ENCODE measurements at places on chromosomes 1 and 21. TPM values are rescaled to one million over a fixed set of nuclear protein-coding genes. Genes with fewer than 3 reads are reported as not detected.

DNA sequence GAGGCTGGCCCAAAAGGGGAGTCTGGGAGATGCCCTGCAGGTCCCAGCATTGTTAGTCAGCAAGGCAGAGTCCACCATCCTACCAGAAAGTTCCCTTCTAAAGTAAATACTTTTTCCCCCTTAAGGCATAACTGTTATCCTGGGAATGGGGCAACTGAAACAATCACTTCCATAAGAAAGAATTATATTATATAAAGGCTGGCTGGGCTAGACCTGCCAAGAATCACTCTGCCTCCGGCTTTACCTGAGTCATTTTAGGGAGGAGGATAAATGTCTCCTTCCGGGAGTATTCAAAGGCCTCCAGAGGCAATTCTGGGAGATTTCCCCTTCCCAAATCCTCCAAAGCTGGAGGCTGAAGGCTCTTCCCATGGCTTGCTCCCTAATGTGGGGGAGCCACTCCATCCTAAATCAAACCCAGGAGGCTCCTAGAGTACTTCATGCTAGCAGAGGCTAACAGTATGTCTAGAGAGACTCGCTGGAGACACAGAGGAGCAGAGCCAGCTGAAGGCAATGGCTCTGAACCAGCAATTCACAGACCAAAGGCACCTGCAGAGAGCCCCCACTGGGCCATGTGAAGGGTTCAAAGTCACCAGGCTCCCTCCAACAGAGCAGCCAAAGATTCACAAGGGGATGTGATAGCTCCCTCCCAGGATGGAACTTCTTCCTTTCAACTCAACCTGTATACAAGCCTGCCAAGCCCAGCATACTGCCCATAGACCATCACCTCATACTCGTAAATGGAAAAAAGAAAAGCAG lies 116.0 kb downstream of the ASTN1 start:
- H3K4me1 ChIP-seq: no peaks in the 10 kb centered on the region
- no peaks in the 10 kb centered on the region for H3K36me3 ChIP-seq
- no peak overlapping the region for H3K4me3 ChIP-seq
- no peak for DNase-seq

DNA sequence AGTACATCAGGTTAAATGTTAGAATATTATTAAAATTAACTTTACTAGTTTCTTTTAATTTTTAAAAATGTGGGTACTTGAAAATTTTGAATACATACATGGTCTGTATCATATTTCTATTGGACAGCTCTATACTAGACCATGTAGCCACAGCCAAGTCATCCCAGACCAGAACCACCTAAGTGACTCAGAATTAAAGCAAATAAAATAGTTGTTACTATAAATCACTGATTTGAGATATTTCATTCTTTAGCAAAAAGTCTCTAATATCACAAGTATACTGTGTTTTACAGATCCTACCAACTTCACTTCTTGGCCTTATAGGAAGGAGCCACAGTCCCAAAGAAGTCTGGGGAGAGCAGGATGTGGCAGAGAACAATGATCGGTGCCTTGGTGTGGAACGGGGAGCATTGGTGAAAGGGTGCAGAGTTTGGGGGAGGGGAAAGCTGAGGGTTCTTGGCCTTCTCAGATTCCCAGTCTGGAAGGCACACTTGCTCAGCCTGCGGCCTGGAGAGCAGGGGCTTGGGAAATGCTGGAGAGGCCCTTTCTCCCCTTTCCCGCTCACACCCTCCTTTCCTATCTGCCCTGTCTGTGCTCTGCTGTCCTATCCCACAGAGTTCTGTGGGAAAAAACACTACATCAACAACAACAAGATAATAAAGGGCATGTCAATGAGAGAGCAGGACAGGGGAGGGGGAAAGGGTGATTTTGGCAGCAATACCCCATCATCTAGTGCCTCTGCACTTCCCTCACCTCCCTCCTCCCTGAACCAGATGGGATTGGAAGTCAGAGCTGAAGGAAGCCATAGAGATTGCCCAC lies 122.1 kb downstream of the NGF start:
- no peaks in the 10 kb centered on the region for H3K27me3 ChIP-seq
- no peaks in the 10 kb centered on the region for H3K36me3 ChIP-seq
- H3K4me1 ChIP-seq: no peaks in the 10 kb centered on the region
- no peak overlapping the region for H3K27ac ChIP-seq

GRCh38 chr21:22804151-22804550 lies 1805.9 kb downstream of the NCAM2 start:
- no peaks in the 10 kb centered on the region for H3K27me3 ChIP-seq
- DNase-seq: no peak

DNA sequence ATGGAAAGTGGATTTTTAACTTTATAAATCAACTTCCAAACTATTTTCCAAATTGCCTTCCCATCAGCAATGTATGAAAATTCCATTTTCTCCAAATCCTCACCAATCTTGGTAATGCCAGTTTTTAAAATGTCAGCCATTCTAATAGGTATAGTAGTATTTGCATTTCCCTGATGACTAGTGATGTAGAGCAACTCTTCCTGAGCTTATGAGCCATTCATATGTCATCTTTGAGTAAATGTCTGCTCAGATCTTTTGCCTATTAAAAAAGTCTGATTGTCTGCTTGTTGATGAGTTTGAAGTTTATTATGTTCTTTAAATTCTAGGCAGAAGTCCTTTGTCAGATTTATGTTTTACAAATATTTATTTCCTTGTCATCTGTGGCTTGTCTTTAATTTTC lies 54.7 kb downstream of the KDM1A start:
- H3K4me1 ChIP-seq: no peaks in the 10 kb centered on the region
- no peak overlapping the region for H3K27ac ChIP-seq
- no peak overlapping the region for H3K4me3 ChIP-seq
- no peaks in the 10 kb centered on the region for H3K27me3 ChIP-seq
- no peak for DNase-seq
- H3K36me3 ChIP-seq: peaks cover 44% of the 10 kb centered on the region

- H3K4me1 ChIP-seq: peaks cover 35% of the 10 kb centered on the region
- H3K27ac ChIP-seq: no peak overlapping the region
- no peaks in the 10 kb centered on the region for H3K36me3 ChIP-seq
- H3K27me3 ChIP-seq: peaks cover 24% of the 10 kb centered on the region
- DNase-seq: no peak
- H3K4me3 ChIP-seq: no peak overlapping the region
Observed at GRCh38 chr1:85047144-85047471, 1.2 kb downstream of the MCOLN3 start.

DNA sequence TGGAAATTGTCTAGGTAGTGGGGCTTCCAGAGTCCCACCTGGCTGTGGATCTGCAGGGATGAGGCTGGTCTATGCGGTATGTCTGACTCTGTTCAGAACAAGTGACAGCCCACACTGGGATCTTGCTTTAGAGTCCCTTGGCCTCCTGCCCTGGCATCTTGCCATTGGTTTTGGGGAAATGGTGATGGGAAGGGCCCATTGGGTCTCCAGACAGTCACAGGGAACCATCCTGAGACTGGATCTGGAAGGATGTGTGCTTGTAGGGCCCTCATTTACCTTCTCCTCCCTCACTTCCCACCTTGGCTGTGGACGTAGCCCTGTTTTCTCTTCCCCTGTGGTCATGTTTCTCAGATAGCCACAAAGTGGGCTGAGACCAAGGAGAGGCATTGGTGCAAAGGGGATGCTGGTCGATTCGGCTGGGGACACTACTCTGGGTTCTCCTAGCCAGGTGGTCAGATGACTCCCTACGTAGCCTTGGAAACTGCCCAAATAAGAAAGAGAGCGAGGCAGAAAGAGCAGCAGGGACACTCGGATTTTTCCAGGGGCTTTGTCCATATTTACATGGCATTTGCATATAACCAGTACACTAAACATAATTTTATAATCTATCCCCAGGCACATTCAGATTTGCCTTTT lies 15.1 kb downstream of the SOX13 start:
- no peak for DNase-seq
- no peaks in the 10 kb centered on the region for H3K27me3 ChIP-seq
- H3K4me3 ChIP-seq: no peak overlapping the region
- H3K27ac ChIP-seq: no peak overlapping the region
- H3K36me3 ChIP-seq: no peaks in the 10 kb centered on the region

GRCh38 chr1:29956349-29957030 lies 720.2 kb downstream of the PTPRU start:
- no peaks in the 10 kb centered on the region for H3K36me3 ChIP-seq
- no peak for DNase-seq
- H3K27me3 ChIP-seq: no peaks in the 10 kb centered on the region
- no peak overlapping the region for H3K27ac ChIP-seq
- H3K4me1 ChIP-seq: no peaks in the 10 kb centered on the region

DNA sequence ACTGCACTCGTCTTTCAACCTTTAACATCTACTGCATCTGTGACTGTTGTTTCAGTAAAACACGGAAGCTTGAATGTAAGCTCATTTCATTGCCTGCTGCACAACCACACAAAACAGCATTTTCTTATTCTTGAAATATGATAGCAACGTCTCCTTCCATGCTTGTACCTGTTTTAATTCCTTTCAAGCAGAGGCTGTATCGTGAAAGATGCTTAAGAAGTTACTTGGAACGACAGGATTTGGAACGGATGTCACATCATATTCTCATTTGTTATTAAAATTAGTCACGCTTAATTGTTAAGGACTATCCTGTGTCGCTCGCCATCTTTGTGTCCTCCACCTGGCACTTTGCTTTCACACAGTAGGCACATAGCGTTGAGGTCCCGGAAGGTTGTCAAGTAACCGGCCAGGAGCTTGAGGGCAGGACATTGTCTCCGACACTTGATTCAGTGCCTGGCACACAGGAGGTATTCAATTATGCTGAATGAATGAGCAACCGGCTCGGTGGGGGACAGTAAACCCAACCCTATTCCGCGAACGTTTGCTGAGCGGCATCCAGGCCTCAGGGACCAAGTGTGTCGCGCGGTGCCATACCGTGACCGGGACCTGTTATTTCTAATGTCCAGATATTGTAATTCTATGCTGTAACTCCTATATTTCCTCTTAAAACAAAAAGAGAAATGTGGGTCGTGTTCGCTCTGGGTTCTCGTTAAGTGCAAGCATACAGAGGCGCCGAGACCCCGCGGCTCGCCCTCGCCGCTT lies 499 bp upstream of the SH3GLB1 start:
- H3K4me3 ChIP-seq: peak overlapping the region; percentile 87
- peak overlapping the region; percentile 94 for H3K27ac ChIP-seq
- no peaks in the 10 kb centered on the region for H3K27me3 ChIP-seq
- H3K36me3 ChIP-seq: no peaks in the 10 kb centered on the region

GRCh38 chr1:236990052-236990445 lies 14.2 kb downstream of the MT1HL1 start:
- H3K27me3 ChIP-seq: no peaks in the 10 kb centered on the region
- no peak for DNase-seq
- H3K27ac ChIP-seq: no peak overlapping the region

GRCh38 chr1:177256153-177257075 lies 85.7 kb downstream of the BRINP2 start:
- H3K4me3 ChIP-seq: no peak overlapping the region
- no peak overlapping the region for H3K27ac ChIP-seq
- H3K4me1 ChIP-seq: no peaks in the 10 kb centered on the region
- H3K36me3 ChIP-seq: no peaks in the 10 kb centered on the region

Gene SEC16B
- total RNA-seq: not detected

Gene OR14I1
- total RNA-seq: not detected

Gene RGS7
- not detected for total RNA-seq

Gene BRDT
- total RNA-seq: not detected

Gene ANGPTL1
- total RNA-seq: not detected

Measured in CD4-positive, alpha-beta memory T cell (primary cell).